ENCODE measurements at places on chromosomes 7 and 10. TPM values are rescaled to one million over a fixed set of nuclear protein-coding genes. Genes with fewer than 3 reads are reported as not detected.

DNA sequence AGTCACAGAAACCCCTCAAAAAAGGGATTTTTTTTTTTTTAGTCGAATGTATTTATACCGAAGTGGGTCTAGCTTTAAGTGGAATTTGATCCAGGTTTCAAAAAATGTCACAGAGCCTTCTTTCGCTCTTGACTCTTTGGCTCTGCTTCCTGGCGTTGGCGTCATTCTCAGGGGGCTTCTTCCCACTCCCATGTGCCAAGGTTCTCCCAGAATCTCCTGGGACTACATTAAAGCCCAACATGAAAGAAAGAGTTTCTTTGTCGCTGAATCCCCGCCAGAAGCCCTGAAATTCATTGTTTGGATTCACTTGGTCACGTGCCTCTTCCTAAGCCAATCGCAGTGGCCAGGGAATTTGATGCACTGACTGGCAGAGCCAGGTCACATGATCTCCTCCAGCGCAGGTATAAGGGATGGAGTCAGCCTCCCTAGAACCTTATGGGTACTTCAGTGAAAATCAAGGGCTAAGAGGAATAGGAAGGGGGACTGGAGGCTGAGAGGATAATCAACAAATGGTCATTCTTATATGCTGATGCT lies 101.2 kb downstream of the RPS24 start:
- H3K36me3 ChIP-seq: no peaks in the 10 kb centered on the region
- DNase-seq: no peak

DNA sequence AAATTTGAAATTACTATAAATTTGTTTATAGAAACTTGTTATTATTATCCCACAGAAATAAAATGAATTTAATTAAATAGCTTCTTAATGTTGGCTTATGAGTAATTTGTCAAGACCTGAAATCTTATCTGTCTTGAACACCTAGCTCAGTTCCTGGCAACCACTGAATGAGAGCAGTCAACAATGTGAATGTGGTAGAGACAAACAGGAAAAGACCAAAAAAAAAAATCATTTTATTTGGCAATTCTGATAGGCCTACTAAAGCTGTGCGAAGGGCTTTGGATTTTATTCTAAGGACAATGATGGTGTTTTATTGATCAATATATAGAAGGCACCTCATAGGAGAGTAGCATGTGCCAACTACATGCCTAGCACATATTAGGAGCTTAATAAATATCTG lies 127.8 kb upstream of the RSU1 start:
- no peak overlapping the region for H3K27ac ChIP-seq
- H3K4me1 ChIP-seq: no peaks in the 10 kb centered on the region
- H3K4me3 ChIP-seq: no peak overlapping the region
- H3K27me3 ChIP-seq: no peaks in the 10 kb centered on the region
- no peaks in the 10 kb centered on the region for H3K36me3 ChIP-seq

The ABCC2 gene
- total RNA-seq: 7.0 TPM

DNA sequence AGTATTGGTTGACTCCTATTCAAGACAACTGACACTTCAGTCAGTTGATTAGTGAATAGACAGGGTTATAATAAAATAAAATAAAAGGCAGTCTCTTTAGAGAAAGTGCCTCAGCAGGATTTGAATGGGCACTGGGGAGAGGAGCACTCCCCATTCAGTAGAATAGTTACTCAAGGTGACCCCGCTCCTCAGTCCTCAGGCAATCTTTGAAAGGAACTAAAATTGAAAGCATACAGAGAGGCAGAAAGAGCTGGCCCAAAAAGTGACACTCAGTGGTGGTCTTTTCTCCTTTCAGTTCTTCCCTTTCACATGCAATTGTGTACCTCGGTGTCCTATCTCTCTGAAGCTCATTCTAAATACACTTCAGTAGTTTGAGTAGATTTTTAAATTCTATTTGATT lies 47.4 kb upstream of the MACC1 start:
- H3K27me3 ChIP-seq: no peaks in the 10 kb centered on the region
- H3K36me3 ChIP-seq: no peaks in the 10 kb centered on the region
- no peak for DNase-seq
- no peak overlapping the region for H3K4me3 ChIP-seq
- no peaks in the 10 kb centered on the region for H3K4me1 ChIP-seq
